ENCODE measurements at places on chromosomes 5 and 9. TPM values are rescaled to one million over a fixed set of nuclear protein-coding genes. Genes with fewer than 3 reads are reported as not detected.

GRCh38 chr5:172616730-172617129 is 24.3 kb upstream of the NEURL1B start:
- no peak for DNase-seq

DNA sequence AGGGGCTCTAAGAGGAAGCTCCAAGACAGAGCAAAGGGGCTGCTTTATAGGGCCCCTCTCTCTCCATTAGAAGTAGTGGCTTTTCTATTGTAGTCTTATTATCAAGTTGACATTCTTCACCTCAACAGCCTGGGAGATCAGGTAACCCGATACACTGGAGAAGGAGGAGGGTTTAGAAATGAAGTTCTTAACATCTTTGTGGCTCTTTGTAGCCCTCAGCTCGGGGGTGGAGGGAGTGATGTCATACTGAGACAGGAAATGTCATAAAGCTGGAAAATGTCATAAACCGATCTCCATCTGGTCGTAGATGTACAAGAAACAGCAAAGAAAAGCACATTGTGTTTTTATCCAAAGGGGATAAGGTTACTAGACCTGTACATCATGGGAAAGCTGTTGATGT is 17.9 kb downstream of the PDZD2 start:
- DNase-seq = no peak

DNA sequence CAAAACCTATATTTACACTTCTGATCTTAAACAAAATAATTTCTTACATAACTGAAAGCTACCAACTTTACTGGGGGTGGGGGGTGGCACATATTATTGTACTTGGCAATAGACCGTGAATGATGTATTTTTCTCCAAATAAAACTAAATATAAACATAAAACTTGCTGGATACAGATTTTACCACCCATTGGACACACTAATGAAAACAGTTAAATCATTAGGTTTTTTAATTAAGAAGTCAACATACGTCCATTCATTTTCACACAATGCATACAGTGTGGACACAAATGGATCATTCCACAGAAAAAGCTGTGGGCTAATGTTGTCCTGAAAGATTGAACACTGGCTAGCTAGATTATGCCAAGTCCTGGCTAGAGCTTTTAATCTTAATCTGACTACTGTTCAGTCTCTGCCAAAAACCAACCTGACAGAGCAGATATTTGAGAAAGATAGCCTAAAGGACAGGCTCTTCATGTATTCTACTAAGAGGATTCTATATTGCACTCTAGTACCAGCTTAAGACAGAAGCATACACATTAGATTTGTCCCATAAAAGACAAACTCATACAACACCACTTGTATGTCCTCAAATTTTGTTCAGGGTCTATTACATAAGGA is 118.1 kb downstream of the SIL1 start:
- DNase-seq = no peak

GRCh38 chr5:45521067-45521466 is 175.1 kb downstream of the HCN1 start:
- DNase-seq = peak; percentile 67

DNA sequence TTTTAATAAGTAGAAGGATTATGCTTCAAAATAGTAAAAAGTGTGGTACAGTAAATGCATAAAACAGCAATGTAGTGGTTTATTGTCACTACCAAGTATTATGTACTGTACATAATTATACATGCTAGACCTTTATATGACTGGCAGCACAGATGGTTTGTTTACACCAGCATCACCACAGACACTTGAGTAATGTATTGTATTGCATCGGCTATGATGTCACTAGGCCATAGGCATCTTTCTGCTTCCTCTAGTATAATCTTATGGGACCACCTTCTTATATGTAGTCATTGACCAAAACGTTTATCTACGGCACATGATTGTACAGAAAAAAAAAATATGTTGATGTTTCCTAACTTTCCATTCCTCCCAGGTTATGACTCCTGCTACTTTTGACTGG is 31.9 kb upstream of the SSBP2 start:
- no peak for DNase-seq

DNA sequence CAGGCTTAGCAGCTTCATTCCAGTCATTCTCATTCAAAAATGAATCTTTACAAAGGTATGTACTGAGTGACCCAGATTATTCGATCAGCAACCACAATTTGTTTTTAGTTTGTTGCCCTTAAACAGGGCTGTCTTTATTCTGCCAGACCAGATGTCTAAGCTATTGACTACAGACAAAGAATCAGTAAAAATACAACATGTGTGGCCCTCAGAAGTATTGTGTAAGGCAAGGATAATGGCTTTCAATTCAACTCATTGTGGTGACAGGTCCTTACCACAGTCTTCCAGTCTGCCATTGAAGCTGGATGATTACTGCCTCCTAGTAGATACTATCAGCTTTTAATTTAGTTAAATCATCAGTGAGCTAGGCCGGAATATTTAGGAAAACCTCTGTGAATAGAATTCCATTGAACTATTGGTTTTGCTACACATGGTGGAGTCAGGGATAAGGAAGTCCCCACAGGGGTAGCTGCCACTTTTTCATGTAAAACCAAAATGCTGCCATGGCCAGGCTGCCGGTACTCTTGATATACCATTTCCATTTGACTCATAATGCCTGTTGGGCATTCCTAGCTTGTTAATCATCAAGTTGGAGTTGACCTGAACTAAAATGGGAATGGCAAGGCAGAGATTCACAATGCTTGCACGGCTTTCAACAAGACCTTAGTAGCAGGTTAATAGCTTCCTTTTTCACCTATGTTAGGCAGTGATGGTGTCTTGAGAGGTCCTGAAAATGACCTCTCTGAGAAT is 175.6 kb downstream of the MEF2C start:
- no peak for DNase-seq

GRCh38 chr5:76305269-76305668 is 97.8 kb upstream of the IQGAP2 start:
- no peak for DNase-seq

DNA sequence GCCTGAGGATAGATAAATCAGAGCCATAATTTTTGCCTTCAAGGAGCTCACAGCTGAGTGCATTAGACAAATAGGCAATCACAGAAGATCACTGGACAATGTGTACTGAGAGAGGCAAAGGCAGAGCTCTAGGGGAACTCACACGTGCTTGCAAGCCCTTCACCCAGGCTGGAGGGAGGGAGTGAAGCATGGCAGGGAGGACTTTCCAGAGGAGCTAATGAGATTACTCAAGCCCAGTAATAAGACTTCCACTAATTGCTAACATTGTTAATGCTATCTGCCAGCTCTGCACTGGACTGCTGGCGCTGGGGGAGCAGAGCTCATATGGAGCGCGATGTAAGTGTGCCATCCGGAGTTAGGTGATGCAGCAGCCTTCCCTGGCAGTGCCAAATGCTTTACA is 408.4 kb downstream of the NTRK2 start:
- no peak for DNase-seq

PFN3 gene
- not detected for total RNA-seq

DNA sequence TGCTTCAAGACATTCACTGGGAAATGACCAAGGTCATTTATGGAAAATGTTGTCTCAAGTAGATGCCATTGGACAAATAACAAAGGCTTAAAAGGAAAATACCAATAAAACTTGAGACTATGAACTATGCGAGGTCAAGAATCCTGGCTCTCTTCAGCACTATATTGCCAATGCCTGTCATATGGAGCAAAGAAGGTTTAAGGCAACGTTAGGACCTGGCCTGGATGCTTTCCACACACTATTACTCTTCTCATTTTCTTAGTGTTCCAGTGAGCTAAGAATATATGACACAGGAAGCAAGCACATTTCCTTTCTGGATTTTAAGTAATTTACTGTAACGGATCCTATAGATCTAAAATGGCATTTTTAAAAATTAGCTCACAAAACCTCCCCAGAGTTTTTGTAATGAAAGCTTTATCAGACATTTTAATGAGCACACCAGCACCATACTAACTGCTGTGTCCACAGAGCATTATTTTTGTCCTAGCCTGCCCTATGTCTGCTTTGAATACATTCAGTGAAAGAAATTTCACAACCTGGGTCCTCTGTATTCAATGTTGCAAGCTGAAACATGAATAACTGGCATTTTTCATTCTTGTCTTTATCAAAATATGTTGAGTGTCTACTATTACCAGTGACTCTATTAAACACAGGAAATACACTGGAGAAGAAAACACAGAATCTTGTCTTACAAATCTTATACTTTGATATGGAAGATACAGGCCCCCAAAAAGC is 315.6 kb downstream of the CETN3 start:
- no peak for DNase-seq

CDK5RAP2 gene
- total RNA-seq = 50.8 TPM

DNA sequence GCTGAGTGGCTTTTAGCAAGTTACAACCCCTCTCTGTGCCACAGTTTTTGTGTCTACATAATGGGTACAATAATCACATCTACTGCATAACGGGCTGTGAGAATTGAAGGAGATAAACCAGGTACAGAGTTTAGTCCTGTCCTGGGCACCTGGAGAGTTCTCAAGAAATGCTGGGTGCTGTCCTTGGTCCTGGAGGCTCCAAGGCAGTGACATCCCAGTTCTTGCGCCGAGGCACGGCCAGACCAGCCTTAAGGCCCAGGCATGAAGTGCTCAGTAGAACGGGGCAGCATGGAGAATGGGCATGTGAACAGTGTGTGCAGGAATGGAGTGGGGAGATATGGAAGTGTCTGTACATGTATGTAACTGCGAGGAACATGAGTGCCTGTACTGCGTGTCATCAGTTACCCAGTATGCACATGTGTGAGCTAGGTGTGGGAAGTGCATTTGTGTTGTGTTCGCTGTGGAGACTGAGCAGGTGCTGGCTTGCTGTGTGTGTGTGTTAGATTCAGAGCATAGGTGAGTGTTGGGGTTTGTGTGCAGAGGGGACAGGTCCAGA is 6.3 kb upstream of the UNC5A start:
- peak; percentile 61 for DNase-seq

STX17 gene
- 28.5 TPM for total RNA-seq

GRCh38 chr9:101121836-101122399 is 93.4 kb downstream of the PLPPR1 start:
- no peak for DNase-seq

DNA sequence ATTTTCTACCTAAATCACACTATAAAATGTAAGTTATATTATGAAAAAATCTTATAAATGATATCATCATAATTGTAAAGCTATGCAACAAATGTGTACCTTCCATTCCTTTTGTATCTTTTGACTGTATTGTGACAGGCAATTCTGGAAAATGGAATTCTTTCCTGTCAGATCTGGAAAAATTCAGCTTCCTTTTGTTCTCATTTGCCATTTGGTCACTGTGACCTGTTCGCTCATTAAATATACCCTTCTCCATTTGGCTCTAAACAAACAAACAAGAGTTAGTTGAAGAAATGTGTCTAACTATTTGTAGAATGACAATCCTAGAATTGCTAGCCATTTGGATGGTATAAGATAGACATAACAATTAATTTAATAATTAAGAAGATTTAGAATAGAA is 62.7 kb downstream of the CDKL3 start:
- DNase-seq = no peak

REEP2 gene
- 72.8 TPM for total RNA-seq

GRCh38 chr9:78533500-78533899 is 236.6 kb downstream of the PSAT1 start:
- DNase-seq = no peak

DNA sequence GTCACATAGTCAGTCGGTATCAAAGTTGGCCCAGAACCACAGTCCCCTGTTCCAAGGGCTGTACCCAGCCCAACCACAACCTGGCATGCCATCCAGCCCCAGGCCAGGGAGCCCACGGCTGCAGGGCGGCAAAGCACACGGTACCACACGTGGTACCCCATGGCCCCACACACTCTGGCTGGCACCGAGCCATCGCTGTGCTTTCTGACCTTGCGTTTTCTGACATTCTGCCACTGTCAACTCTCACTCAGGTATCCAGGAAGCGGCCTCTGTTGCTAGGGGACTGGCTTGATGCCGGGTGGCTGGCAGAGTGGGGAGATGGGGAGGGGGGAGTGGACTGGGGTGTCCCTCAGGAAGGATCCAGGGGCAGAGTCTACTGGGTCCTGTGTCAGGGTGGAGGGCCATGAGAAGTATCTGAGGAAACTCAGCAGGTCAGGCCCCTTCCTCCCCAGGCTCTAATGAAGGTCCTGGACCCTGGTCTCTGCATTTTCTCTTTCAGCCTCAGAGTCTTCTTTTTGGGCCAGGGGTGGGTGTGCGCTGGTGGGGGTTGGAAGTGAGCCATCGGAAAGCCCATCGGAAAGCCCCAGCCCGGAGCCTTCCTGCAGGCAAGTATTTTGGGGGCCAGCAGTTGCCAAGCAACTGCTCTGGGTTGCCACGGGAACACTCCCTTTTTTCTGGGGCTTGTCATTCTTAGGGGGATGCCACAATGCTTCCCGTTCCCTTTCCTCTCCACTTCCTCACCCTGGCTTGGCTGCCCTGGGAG is 21.0 kb upstream of the RALGDS start:
- no peak for DNase-seq

DNA sequence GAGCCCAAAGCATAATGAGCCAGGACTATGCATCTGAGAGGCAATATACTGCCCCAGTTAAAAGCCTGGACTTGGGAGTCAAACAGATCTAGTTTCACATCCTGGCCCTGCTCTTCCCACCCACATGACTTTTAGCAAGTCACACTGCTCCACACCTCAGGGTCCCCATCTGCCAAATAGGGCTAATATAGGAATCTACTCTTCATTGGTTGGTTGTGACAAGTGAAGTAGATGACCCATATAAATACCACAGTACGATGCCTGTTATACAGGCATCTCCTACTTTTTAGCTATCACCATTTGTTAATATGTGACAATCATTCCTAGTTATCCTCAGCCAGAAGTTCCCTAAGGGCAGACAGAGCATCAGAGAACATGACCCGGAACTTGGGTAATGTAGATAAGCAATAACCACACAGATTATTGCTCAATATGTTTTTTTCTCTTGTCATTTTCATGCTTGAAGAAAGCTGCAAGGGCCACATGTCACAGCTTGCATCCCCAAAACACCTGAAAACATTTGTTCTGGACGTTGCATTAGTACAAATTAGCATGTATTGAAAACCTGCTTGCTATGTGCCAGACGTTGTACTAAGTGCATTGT is 20.4 kb downstream of the ADAM19 start:
- DNase-seq = no peak

FRMD3 gene
- total RNA-seq = 0.59 TPM

- DNase-seq = no peak
These were observed 207.7 kb downstream of the FBXL7 start for GRCh38 chr5:15707631-15708030.

Data from endothelial cell (in vitro differentiated cells).